ENCODE measurements at places on chromosomes 5 and 9. TPM values are rescaled to one million over a fixed set of nuclear protein-coding genes. Genes with fewer than 3 reads are reported as not detected.

DNA sequence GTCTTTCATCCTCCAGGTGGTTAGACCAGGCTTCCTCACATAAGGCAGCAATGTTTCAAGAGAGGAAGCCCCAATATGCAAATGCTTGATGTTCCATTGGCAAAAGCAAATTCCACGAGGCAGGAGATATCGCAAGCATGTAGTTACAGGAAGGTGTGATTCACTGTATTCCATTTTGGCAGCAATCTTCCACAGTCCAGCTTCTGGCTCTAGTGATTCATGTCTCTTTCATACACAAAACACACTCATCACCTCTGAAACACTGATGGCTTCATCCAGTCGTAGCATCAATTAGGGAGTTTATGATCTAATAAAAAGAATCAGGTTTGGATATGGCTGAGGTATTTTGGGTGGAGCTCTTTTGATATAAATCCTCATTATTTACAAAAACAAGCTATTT, 552.2 kb upstream of the RIOK2 start:
- no peak for DNase-seq

GRCh38 chr9:77505232-77505631, 142.9 kb downstream of the GNA14 start:
- DNase-seq: no peak

GRCh38 chr5:79697222-79698170, 7.9 kb downstream of the CMYA5 start:
- DNase-seq: no peak

GRCh38 chr5:150021491-150022157, 21.1 kb downstream of the HMGXB3 start:
- no peak for DNase-seq

Gene PCDHB7
- polyA plus RNA-seq: 4.7 TPM

Data from right renal cortex interstitium (tissue), 3 donors.